Activated CD4-positive, alpha-beta T cell treated with anti-CD3 and anti-CD28 coated beads for 24 hours (primary cell): ENCODE measurements at places on chromosomes 7 and 10.

- DNase-seq = no peak
These were observed 277.4 kb upstream of the LYZL1 start for GRCh38 chr10:29011516-29011915.

GRCh38 chr10:16745061-16745460 lies 72.2 kb downstream of the RSU1 start:
- no peak for DNase-seq

GRCh38 chr10:116840389-116841075 lies 8.8 kb upstream of the ENO4 start:
- no peak for DNase-seq

DNA sequence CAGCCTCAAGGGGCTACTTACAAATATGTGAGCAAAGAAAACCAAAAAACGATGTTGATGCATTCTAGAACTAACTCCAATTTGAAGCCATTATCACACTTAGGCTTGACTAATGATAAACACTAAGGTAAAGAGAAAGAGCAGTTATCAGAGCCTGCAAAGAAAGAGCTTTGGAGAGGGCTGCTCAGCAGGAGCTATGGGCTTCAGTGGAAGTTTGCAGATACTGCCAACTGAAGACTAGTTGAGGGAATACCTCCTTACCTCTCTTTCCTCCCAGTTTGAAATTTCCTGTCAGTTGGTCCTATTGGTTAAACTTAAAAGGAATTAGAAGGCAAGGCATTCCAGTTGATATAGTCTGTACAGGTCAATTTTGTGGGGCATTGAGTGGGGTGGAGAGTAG lies 498.1 kb upstream of the POT1 start:
- DNase-seq = no peak

DNA sequence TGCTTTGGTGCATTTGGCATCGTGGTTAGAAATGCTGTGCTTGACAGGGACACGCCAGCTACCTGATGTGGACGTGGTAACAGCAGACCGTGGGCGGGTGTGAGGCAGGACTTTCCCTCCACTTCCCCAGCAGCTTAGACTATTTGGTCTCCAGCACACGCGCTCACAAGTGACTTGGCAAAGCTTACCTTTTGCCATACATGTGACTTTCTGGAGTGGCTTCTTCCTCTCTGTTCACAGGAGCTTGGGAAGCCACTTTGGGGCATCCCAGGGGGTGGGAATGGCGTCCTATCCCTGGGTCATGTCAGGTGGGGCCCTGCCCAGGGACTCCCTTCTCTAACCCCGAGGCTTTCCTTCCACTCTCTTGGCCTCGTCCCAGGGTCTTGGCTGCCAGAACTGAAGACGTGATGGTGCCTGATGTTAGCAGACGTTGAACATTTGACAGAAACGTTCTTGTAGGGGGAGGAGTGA lies 228.7 kb upstream of the KLF6 start:
- DNase-seq = peak; percentile 42

- no peak for DNase-seq
These were observed 567 bp upstream of the CDCA7L start for GRCh38 chr7:21946222-21946709.

- no peak for DNase-seq
These were observed 61.6 kb downstream of the GRK5 start for GRCh38 chr10:119268871-119269506.

DNA sequence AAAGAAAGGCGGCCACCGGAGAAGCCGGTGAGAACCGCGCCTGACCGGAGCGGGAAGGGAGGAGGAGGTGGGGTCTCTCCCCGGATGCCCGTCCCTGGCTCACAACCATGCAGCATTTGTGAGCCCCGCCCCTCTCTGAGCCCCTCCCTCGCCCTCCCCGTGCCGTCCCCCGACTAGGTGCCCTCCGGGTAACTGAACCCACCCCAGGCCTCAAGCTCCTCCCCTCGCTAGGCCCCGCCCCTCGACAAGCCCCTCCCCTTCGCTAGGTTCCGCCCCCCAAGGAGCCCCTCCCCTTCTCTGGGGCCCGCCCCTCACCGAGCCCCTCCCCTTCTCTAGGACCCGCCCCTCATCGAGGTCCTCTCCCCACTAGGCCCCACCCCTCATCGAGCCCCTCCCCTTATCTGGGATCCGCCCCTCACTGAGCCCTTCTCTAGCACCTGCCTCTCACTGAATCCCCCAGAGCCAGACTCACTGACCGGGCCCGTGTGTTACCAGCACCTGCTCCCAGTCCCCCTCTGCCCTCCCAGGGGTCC lies 42.2 kb upstream of the HSPB1 start:
- DNase-seq = peak; percentile 32

GRCh38 chr7:54663603-54664234 lies 95.3 kb downstream of the SEC61G start:
- DNase-seq = no peak

GRCh38 chr7:79091661-79092060 lies 361.8 kb downstream of the MAGI2 start:
- no peak for DNase-seq

GRCh38 chr10:29273478-29273877 lies 15.4 kb upstream of the LYZL1 start:
- no peak for DNase-seq

GRCh38 chr10:70174058-70174741 lies 3.9 kb upstream of the SAR1A start:
- DNase-seq = no peak
